ENCODE measurements at places on chromosomes 13 and 19.

- no peak for ATAC-seq
Observed at GRCh38 chr13:33728271-33729037, 89.5 kb upstream of the RFC3 start.

DNA sequence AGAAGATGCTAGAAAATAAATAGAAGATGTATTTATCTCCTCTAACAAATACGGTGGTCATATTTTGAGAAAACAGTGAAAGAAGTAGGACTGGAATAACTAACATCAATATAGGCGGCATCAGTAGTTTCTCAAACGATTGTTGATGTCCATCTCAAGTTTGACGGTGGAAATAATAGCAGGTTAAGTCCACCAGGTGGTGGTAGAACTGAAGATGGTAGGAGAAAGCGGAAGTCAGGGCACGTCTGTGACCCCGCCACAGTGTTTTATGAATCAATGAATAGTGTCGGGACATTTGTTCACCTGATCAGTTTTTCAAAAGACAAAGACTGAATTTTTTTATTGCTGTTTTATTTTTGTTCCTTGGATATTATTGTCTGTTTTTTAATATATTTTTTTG lies 706.4 kb upstream of the SLC10A2 start:
- ATAC-seq: no peak

- no peak for ATAC-seq
Observed at GRCh38 chr19:18833849-18834643, 2.3 kb downstream of the UPF1 start.

DNA sequence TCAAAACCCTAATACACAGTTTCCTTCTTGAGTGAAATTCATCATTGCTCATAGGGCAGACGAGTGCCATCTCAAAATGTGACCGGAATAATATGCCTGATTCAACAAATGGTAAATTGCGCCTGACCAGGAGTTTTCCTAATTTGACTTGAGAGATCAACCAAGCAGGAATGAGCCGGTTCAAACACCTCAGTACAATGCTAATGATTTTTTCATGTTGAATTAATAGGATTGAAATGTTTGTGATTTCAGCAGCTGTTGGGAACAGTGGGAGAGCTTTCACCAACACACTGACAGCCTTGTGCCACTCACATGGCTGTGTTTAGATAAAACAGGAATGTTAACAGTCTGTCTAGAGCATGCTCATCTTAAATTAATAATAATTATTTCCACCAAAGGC lies 484.8 kb downstream of the PCDH9 start:
- no peak for ATAC-seq
